ENCODE measurements at places on chromosomes 16 and 17. TPM values are rescaled to one million over a fixed set of nuclear protein-coding genes. Genes with fewer than 3 reads are reported as not detected.
A peak's percentile ranks its signal among the peaks of the same experiment; 100 is the strongest.

DNA sequence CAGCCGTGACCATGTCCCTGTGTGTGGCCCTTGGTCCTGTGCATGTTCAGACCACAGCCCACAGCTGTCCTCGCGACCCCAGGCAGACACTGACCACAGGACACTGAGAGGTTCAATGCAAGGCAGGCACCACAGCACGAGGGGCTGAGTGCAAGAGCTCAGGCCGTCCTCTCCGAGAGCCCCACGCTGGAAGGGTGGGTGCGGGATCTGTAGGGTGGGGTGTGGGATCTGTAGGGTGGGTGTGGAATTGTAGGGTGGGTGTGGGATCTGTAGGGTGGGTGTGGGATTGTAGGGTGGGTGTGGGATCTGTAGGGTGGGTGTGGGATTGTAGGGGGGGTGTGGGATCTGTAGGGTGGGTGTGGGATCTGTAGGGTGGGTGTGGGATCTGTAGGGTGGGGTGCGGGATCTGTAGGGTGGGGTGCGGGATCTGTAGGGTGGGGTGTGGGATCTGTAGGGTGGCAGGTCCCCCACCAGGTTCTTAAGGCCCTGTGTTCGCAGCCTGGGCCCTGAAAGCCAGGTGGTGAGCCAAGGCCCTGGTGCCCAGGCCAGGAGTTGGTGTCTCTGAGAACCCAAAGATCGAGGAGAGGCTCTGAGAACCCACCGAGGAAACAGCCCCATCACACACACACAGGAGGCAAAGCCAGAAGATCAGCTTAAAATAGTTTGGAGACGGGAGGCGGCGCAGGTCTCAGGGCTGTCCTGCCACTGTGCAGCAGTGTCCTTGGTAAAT is 48.2 kb downstream of the METRNL start:
- H3K27ac ChIP-seq, result no peak overlapping the region
- no peak for DNase-seq
- no peaks in the 10 kb centered on the region for H3K36me3 ChIP-seq
- peaks cover 6% of the 10 kb centered on the region for H3K4me1 ChIP-seq
- H3K27me3 ChIP-seq, result no peaks in the 10 kb centered on the region

The LYZL6 gene
- not detected for total RNA-seq

DNA sequence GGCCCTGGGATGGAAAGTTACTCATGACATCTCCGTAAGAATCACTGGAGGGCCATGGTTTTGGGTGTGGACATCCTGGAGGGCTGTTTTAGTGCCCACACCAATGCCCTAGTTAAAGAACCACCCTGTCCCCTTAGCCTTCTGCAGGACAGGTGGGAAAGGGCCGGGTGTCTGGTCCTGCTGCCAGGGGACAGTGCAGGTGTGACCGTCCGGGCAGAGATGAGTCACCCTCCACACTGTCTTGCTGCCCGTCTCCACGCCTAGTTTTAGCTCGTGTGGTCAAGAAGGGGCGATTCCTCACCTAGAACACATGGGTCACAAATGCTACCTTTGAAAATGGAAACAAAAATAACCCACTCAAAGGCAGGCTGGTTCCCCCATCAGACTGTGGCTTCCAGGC is 17.0 kb downstream of the CEP295NL start:
- peaks cover 74% of the 10 kb centered on the region for H3K4me1 ChIP-seq
- H3K36me3 ChIP-seq, result no peaks in the 10 kb centered on the region
- peak overlapping the region; percentile 97 for H3K27ac ChIP-seq
- no peak for DNase-seq
- no peak overlapping the region for H3K4me3 ChIP-seq
- H3K27me3 ChIP-seq, result no peaks in the 10 kb centered on the region

The CCL8 gene
- total RNA-seq, result 0.52 TPM

DNA sequence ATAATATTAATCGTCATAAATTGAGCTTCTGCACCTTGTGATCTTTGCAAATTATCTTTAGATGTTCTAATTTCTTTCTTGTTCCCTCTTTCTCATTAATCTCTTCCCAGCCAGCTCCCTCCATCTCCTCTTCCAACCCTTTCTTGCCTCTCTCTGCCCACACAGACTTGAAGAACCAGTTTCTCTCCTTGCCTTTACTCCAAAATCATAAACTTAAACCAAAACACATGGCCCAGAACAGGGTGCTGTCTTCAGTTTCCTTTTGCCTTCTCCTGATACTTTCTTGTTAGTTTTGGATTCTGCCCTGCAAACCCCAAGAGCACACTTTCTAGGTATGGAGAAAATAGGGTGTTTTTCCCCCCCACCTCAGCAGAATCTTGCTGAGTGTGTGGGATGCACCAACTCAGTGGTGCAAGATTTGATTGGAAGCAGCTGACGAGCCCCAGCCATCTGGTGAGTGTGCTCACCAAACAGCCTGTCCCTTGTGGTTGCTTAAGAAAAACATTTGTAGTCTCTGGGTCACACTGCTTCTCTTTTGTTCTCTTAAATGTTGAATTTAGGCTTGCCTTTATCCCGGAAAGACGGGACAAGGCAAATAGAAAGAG is 175.8 kb upstream of the MAF start:
- H3K36me3 ChIP-seq, result no peaks in the 10 kb centered on the region
- no peak for DNase-seq
- H3K4me3 ChIP-seq, result no peak overlapping the region
- H3K4me1 ChIP-seq, result no peaks in the 10 kb centered on the region

DNA sequence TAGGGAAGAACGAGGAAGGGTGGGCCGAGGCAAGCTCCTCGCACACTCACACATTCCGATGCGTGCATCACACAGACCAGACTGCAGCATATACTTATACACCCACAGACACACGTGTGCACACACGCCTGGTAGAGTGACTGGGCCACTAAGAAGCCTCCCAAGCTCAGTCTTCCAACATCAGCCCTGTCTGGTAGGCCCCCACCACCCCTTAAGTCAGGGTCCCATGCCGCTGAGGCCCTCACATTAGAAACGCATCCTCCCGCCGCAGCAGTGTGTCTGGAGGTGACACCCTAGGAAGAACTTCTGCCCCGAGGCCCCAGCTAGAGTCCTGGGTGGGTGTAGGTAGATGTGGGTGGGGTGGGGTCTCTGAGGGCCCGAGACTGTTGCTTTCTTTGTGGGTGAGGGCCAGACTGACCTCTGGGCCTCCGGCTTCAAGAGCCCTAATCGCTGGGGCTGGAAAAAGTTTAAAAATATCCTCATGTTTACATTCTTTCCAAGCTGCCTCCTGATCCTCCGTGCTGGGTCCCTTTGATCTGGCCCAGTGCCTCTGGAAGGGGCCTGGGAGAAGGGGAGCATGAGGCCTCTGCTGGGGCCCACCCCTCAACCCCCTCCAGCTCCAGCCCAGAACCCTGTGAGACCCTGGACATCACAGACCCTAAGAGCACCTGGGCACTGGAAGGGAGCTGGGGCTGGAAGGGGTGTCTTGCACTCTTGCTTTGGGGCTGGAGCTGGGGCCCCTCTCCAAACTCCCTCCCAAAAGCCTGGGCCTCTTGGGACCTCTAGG is 13.6 kb downstream of the CDH16 start:
- no peaks in the 10 kb centered on the region for H3K36me3 ChIP-seq
- no peaks in the 10 kb centered on the region for H3K27me3 ChIP-seq
- no peaks in the 10 kb centered on the region for H3K4me1 ChIP-seq
- H3K27ac ChIP-seq, result peak overlapping the region; percentile 96
- no peak for DNase-seq
- H3K4me3 ChIP-seq, result peak overlapping the region; percentile 42

DNA sequence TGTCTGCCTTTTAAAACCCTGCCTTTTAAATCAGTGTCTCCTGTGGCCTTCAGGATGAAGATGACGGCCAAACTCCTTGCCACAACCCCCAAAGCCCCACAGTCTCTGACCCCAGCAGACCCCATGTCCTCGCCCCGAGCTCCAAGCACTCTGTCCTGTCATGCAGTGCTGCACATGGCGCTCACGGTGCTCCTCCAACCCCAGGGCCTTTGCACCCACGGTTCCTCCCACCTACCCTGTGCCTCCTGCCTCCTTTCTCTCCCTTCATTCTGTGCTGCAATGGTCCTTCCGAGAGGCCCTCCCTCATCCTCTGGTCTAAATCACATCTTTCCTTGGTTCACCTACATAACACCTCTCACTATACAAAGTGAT is 235.3 kb downstream of the KATNIP start:
- H3K4me1 ChIP-seq, result no peaks in the 10 kb centered on the region
- no peak for DNase-seq
- H3K27ac ChIP-seq, result no peak overlapping the region
- no peak overlapping the region for H3K4me3 ChIP-seq
- no peaks in the 10 kb centered on the region for H3K27me3 ChIP-seq
- no peaks in the 10 kb centered on the region for H3K36me3 ChIP-seq

All from right atrium auricular region (tissue), 2 donors.